ENCODE measurements at places on chromosomes 3 and 15. TPM values are rescaled to one million over a fixed set of nuclear protein-coding genes. Genes with fewer than 3 reads are reported as not detected.

GRCh38 chr15:85044251-85044853, 62.7 kb downstream of the PDE8A start:
- H3K27ac ChIP-seq, result no peak overlapping the region
- peaks cover 35% of the 10 kb centered on the region for H3K4me1 ChIP-seq
- DNase-seq, result peak; percentile 67
- no peaks in the 10 kb centered on the region for H3K27me3 ChIP-seq
- H3K36me3 ChIP-seq, result peaks cover 2% of the 10 kb centered on the region
- no peak overlapping the region for H3K4me3 ChIP-seq

- DNase-seq, result no peak
- no peaks in the 10 kb centered on the region for H3K4me1 ChIP-seq
- no peaks in the 10 kb centered on the region for H3K27me3 ChIP-seq
These were observed 394.1 kb downstream of the OCA2 start for GRCh38 chr15:27705056-27705455.

- DNase-seq, result no peak
- H3K36me3 ChIP-seq, result peaks cover 1% of the 10 kb centered on the region
- H3K4me1 ChIP-seq, result peaks cover 8% of the 10 kb centered on the region
- H3K4me3 ChIP-seq, result no peak overlapping the region
- H3K27ac ChIP-seq, result no peak overlapping the region
These were observed 43.1 kb downstream of the FGF7 start for GRCh38 chr15:49466119-49466518.

GRCh38 chr3:14962762-14963161, 15.4 kb downstream of the NR2C2 start:
- no peak overlapping the region for H3K4me3 ChIP-seq
- no peak for DNase-seq
- no peaks in the 10 kb centered on the region for H3K27me3 ChIP-seq
- H3K36me3 ChIP-seq, result peaks cover 40% of the 10 kb centered on the region
- H3K4me1 ChIP-seq, result peaks cover 25% of the 10 kb centered on the region
- H3K27ac ChIP-seq, result no peak overlapping the region

- H3K27me3 ChIP-seq, result peaks cover 66% of the 10 kb centered on the region
- H3K27ac ChIP-seq, result no peak overlapping the region
- no peak for DNase-seq
- no peaks in the 10 kb centered on the region for H3K36me3 ChIP-seq
- peaks cover 14% of the 10 kb centered on the region for H3K4me1 ChIP-seq
These were observed 36.2 kb upstream of the CFAP161 start for GRCh38 chr15:81097890-81098280.

GRCh38 chr3:196207833-196208607, 3.2 kb downstream of the ZDHHC19 start:
- H3K27me3 ChIP-seq, result peaks cover 32% of the 10 kb centered on the region
- peak overlapping the region; percentile 77 for H3K4me3 ChIP-seq
- no peaks in the 10 kb centered on the region for H3K36me3 ChIP-seq
- peak; percentile 72 for DNase-seq
- H3K27ac ChIP-seq, result peak overlapping the region; percentile 44
- peaks cover 15% of the 10 kb centered on the region for H3K4me1 ChIP-seq

GRCh38 chr3:70992131-70992530, 591.4 kb downstream of the FOXP1 start:
- no peak overlapping the region for H3K4me3 ChIP-seq
- no peaks in the 10 kb centered on the region for H3K27me3 ChIP-seq
- no peak overlapping the region for H3K27ac ChIP-seq
- peaks cover 21% of the 10 kb centered on the region for H3K4me1 ChIP-seq

- no peaks in the 10 kb centered on the region for H3K36me3 ChIP-seq
- H3K4me1 ChIP-seq, result no peaks in the 10 kb centered on the region
- DNase-seq, result no peak
- no peaks in the 10 kb centered on the region for H3K27me3 ChIP-seq
These were observed 229.3 kb downstream of the TAFA4 start for GRCh38 chr3:68703066-68703465.

DNA sequence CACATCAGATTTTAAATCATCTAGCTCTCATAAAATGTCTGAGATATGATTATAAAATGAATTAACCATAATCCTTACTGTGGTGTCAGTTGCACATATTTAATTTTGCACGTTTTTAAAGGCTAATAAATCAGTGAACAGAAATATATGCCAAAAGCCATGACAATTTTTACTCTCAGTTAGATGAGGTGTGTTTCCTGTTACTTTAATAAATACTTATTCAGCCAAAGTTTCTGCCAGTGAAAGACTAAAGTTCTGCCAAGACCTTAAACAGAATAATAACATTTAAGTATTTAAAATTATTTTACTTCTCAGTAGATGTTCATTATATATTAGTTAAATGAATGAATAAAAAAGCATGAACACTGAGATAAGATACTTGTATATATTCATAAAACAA, 1150.1 kb downstream of the NAALADL2 start:
- H3K36me3 ChIP-seq, result no peaks in the 10 kb centered on the region
- H3K4me3 ChIP-seq, result no peak overlapping the region
- no peak for DNase-seq
- no peaks in the 10 kb centered on the region for H3K27me3 ChIP-seq
- no peaks in the 10 kb centered on the region for H3K4me1 ChIP-seq

GRCh38 chr3:55454611-55455010, 32.5 kb downstream of the WNT5A start:
- H3K4me1 ChIP-seq, result no peaks in the 10 kb centered on the region
- no peaks in the 10 kb centered on the region for H3K27me3 ChIP-seq
- H3K4me3 ChIP-seq, result no peak overlapping the region
- DNase-seq, result no peak

DNA sequence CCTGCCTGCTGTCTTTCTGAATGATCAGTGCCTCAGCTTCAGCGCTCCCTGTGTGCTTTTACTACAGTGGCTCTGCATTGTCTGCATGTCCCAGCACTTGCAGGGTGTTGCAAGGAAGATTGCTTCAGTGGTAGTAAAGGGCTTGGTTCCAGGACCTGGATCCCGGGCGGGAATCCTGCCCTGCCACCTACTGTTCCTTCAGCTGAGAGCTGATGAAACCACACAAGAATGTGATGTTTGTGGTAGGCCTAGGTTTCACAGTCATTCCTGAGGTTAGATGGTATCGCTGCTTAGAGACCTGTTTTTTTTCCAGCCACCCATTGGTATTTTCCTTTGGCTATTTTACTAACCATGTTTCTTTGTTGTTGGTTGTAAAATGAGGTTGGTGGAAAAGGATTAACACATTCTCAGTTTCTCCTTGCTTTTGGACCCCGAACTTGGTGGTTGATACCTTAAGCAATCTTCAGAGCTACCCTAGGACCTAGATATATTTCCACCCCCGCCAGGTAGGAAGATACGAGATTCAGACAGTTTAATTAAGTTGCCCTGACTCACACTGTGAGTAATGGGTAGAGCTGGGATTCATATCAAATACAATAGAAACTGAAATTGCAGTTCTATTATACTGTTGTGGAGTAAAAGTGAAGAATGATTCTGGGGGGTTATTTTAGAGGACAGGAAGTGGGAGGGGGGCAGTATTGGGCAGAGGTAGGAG, 11.4 kb downstream of the GPR87 start:
- no peak for DNase-seq
- H3K27me3 ChIP-seq, result no peaks in the 10 kb centered on the region
- H3K27ac ChIP-seq, result peak overlapping the region; percentile 10

GRCh38 chr3:126671521-126671920, 16.6 kb upstream of the TXNRD3 start:
- H3K4me3 ChIP-seq, result no peak overlapping the region
- H3K27me3 ChIP-seq, result peaks cover 12% of the 10 kb centered on the region
- peaks cover 3% of the 10 kb centered on the region for H3K4me1 ChIP-seq
- peak; percentile 27 for DNase-seq
- peaks cover 2% of the 10 kb centered on the region for H3K36me3 ChIP-seq

GRCh38 chr15:33649217-33649933, 318.9 kb upstream of the CHRM5 start:
- no peak for DNase-seq
- H3K27ac ChIP-seq, result no peak overlapping the region
- no peaks in the 10 kb centered on the region for H3K27me3 ChIP-seq
- no peak overlapping the region for H3K4me3 ChIP-seq
- no peaks in the 10 kb centered on the region for H3K4me1 ChIP-seq

GRCh38 chr3:1677576-1678156, 421.0 kb upstream of the CNTN4 start:
- no peaks in the 10 kb centered on the region for H3K4me1 ChIP-seq
- H3K27me3 ChIP-seq, result no peaks in the 10 kb centered on the region
- no peak overlapping the region for H3K4me3 ChIP-seq
- no peak overlapping the region for H3K27ac ChIP-seq
- DNase-seq, result no peak

- no peak for DNase-seq
- no peak overlapping the region for H3K27ac ChIP-seq
- H3K27me3 ChIP-seq, result peaks cover 7% of the 10 kb centered on the region
- peaks cover 9% of the 10 kb centered on the region for H3K4me1 ChIP-seq
- no peaks in the 10 kb centered on the region for H3K36me3 ChIP-seq
These were observed 33.4 kb downstream of the OXSM start for GRCh38 chr3:25823314-25823713.

CSPG4 gene
- total RNA-seq, result 0.07 TPM

MUC4 gene
- 0.26 TPM for total RNA-seq

CLSTN2 gene
- 0.07 TPM for total RNA-seq

Data from activated CD8-positive, alpha-beta memory T cell treated with anti-CD3 and anti-CD28 coated beads, Interleukin-2, amount 10 ng/mL, durations not matched to agents 7 days and 5 days (primary cell).